ENCODE measurements at places on chromosomes 2 and 18.

- DNase-seq: peak; percentile 90
Measured at GRCh38 chr18:2655178-2655953, at the start of gene SMCHD1. TSS of gene SMCHD1 (plus strand) at chr18:2655726. CDS start at chr18:2656076, 350 bp downstream.

- no peak for DNase-seq
Measured at GRCh38 chr18:58943896-58944295, 79.2 kb downstream of the ZNF532 start.

DNA sequence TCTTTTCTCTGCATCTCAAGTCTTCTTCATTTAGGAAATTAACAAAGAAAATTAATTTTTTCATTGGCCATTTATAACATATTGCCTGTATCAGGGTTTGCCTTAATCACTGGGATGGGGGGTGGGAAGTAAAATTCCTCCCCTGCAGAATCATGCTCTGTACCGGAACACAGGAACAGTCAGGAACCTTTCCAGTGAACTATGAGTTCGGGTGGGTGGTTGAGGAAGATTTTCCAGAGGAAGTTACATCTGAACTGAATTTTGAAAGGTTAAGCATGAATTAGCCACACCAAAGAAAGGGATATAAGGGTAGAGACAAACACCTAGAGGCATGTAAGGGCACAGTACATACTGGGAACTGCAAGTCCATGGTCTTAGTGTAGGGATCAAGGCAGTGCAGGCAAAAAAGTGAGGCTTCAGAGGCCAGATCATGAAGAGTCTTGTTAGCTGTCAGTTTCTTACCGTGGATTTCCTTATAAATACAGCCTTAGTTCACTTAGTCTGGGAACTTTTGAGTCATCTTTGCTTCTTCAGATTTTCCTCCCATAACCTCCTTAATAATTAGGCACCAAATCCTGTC is 55.6 kb downstream of the FAM117B start:
- no peak for DNase-seq

- no peak for DNase-seq
Measured at GRCh38 chr18:74197705-74198341, 49.5 kb downstream of the TIMM21 start.

GRCh38 chr2:187549951-187550555 is 4.2 kb downstream of the TFPI start:
- DNase-seq: no peak

GRCh38 chr2:86054535-86055082 is 51.1 kb downstream of the POLR1A start:
- no peak for DNase-seq

GRCh38 chr2:68368654-68369336 is 3.7 kb downstream of the PLEK start:
- DNase-seq: no peak

DNA sequence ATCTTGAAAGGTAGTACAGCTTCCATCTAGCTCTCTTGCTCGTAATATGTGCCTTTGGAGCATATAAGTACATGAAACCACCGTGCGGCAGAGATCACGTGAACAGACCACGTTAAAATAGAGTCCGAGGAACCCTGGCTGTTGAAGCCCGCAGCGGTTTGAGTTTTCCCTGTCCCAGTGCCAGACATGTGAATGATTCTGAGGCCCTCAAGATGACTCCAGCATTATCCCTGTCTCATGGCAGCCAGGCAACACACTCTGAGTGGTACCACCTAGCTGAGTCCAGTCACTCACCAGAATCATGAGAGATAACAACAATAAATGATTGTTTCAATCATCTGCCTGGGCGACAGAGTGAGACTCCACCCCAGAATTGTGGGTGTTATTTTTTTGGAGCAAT is 21.6 kb upstream of the AAK1 start:
- DNase-seq: no peak

GRCh38 chr2:8475349-8476031 is 206.4 kb upstream of the ID2 start:
- DNase-seq: peak; percentile 45

- no peak for DNase-seq
Measured at GRCh38 chr18:399631-400135, 100.8 kb downstream of the COLEC12 start.

DNA sequence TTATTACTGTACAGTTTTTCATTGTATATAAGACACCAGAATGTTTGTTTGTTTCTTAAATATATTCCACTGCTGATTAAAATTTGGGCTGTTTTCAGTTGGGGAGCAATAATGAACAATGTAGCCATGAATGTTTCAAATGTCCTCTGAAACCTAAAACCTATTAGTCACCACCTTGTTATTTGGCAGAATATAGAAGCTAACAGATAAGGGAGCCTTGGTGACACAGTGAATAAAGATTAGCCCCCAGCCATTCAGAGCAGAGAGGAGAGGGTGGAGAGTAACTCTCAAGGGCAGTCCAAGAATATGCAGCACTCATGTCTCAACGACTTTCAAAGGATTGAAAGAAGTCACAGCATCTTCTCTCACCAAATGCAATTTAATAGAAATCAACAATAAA is 43.1 kb upstream of the ATP8B1 start:
- no peak for DNase-seq

DNA sequence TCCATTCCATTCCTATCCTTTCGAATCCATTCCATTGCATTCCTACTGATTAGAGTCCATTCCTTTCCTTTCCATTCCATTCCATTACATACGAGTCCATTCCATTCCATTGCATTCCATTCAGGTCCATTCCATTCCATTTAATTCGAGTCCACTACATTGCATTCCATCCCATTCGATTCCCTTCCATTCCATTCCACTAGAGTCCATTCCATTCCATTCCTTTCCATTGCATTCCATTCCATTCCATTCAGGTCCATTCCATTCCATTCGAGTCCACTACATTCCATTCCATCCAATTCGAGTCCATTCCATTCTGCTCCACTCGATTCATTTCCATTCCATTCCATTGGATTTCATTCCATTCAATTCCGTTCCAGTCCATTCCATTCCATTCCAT is 1133.6 kb downstream of the RPIA start:
- no peak for DNase-seq

DNA sequence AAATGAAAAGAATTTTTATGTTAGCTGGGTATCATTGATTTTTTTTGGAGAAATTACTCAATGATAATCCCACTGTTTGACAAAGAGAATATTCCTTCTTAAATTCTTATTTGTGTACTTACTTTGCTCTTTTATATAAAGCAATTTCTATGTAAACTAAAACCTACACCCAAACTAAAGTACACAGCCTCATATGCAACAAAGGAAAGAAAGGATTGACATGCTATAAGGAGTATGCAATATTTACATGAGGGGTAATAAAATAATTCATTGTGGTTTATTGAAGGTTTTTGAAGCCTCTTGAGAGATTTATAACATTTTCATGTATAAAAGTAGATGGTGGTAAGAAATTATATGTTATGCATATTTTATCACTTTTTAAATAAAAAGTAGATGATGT is 368.5 kb downstream of the CDH7 start:
- no peak for DNase-seq

GRCh38 chr18:26617151-26617554 is 68.8 kb upstream of the KCTD1 start:
- DNase-seq: no peak

DNA sequence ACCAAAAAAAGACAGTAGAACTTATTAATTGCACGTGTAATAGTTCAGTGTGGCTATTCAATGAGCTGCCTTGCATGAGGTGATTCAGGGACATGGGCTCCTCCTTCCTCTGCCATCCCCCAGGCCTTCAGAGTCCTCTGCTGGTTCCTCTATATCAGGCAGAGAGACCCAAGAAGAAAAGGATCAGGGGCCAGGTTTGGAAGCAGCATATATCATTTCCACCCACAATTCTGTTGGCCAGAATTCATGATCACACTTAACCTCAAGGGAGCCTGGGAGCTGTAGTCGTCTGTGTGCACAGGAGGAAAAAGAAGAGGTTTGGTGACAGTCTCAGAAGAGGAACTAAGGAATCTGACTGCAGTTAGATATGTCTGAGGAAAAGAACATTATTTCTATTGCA is 114.0 kb upstream of the GLS start:
- no peak for DNase-seq

Data from activated T-helper 9 cell treated with anti-CD3 and anti-CD28 coated beads, Interleukin-2, amount 50 U/mL, for 16 hours (primary cell).